Activated CD8-positive, alpha-beta memory T cell treated with anti-CD3 and anti-CD28 coated beads for 48 hours (primary cell): ENCODE measurements at places on chromosomes 12 and 14.

DNA sequence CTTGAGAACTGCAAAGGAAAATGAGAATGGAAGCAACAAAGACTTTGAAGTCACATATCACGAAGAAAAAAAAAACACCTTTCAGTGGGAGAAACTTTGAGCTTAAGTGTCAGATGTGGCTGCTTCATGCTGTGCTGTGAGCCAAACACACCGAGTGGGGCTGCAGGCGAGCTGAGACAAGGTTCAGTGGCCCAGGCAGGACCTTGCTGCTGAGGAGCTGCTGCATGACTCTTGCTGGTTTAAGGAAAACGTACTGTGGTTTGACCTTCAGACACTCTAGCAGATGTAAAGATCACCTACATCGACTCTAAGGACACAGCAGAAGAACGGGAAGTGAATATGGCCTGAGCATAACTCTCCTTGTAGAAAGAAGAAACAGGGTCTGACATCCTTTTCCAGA lies 118.1 kb upstream of the OR4E1 start:
- DNase-seq, result no peak

DNA sequence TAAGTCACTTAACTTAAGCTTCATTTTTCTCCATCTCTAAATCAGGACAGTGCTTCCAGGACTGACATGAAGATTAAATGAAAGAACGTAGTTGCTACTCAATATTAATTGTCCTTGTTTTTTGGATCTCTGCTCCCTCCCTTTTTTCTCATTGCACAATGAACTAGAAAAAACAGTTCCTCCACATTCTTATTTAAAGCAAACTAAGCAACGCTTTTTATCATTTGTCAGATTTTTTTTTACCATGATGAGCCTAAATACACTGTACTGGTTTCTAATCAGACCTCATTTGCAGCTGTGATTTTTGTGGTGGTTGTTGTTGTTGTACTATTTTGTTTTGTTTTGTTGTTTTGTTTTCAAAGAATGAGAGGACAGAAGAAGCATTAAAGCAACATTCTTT lies 23.2 kb upstream of the PARP11 start:
- DNase-seq, result no peak

DNA sequence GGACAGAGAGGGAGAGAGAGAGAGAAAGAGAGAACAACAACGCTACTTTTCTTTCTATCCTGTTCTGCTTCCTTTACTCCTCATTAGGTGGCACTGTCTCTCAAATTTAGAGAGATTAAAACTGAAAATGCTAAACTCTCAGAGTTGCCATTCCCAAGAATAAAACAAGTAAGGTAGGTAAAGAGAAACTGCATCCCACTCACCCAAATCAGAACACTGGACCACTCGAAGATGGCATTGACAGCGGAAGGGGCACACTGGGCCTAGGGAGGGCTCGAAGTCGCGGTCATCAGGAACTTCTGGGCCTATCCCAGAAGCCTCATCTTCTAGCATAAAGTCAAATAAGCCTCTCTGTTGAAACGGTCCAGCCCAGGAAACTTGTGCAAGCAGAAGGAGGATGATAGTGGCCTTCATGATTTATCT lies 4.5 kb downstream of the DCN start:
- no peak for DNase-seq

- DNase-seq, result no peak
Measured at GRCh38 chr14:22955702-22956569, 954 bp downstream of the HAUS4 start.

DNA sequence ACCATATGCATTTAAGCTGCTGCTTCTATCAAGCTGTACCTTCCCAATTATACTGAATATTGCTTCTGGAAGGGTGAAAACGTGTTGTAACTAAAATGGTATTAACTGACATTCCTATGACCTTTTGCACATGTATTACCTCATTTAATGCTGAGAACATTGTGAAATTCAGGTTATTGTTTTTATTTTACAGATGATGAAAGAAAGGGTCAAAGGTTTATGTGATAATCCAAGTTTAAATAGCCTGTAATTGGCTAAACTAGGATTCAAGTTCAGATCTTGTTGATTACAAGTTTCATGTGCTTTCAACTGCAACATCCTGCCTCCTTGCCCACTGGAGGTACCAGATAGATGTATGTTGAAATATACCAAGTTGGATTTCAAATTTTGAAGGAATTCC lies 433.3 kb upstream of the PRICKLE1 start:
- DNase-seq, result no peak

- DNase-seq, result no peak
Measured at GRCh38 chr14:75835737-75836136, 146.1 kb downstream of the TGFB3 start.

- no peak for DNase-seq
Measured at GRCh38 chr14:93701562-93701961, 86.7 kb downstream of the PRIMA1 start.

DNA sequence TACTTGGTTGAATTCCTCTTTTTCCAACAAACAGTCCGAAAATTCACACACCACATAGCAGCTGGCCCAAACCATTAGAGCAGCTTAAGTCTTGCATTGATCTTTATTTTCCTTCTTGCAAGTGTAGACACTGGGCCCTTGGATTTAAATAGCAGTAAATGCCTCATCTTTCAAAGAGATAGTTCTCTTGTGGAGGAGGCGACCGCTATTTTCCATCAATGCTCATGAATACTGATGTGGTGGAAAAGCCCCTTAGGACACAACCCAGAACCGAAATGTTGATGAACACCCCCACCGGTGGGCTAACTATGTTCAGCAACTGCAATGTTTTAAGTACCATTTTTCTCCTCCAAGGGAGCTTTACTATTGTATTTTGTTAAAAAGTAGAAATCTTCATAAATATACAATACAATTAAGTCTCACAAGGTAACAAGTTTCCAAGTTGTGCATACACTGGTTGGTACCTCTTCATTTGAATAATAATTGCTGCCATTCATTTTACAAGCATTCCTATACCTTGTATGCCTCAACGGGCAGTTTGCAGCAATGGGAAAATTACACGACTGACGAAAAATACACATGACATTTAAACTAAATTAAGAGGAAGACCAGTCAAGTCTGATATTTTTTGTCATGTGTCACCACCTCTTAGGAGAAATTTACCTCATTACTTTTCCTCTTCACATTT lies 18.0 kb downstream of the NIN start:
- no peak for DNase-seq

- no peak for DNase-seq
Measured at GRCh38 chr12:127761880-127762279, 505.1 kb upstream of the TMEM132C start.

GRCh38 chr12:112759786-112760185 lies 31.8 kb upstream of the RPH3A start:
- DNase-seq, result no peak

- no peak for DNase-seq
Measured at GRCh38 chr12:34606749-34607519, 584.6 kb downstream of the ALG10 start.

DNA sequence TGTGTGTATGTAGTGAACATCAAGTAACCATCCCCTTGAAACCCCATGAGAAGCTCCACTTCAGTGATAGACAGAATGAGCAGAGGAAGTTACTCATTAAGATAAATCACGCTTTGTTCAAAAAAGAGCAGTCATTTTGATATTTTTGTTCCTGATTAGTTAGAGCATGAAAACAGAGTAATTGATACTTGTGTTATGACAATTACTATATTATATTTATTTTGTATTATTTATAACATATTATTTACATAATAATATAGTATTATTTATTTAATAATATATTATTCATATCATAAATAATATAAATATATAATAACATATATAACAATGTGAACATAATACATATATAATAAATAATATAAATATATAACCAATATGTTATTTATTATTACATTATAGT lies 580.9 kb downstream of the SOX5 start:
- no peak for DNase-seq

DNA sequence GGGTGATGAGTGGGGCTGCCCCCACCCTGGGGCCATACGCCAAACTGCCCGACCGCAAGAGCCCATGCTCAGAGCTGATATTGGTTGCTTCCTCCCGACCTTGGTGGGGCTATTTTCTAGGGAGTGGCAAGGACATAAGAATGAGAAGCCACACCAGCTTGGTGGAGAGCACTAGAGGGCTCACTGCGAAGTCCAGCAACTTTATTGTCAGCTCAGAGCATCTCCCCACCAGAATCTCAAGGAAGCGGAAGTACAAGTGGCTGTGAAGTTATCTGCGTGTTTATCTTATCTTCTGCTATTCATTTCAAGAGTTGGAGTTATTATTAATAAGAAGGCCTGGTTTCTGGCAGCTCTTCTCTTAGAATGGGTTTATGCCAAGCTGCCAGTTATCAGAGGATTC lies 4.9 kb upstream of the PLXNC1 start:
- DNase-seq, result no peak

- DNase-seq, result no peak
Measured at GRCh38 chr12:30448038-30448437, 247.6 kb downstream of the IPO8 start.

- no peak for DNase-seq
Measured at GRCh38 chr14:64758025-64758521, 53.8 kb downstream of the PLEKHG3 start.

- DNase-seq, result no peak
Measured at GRCh38 chr12:125983094-125983783, 918.0 kb downstream of the AACS start.

DNA sequence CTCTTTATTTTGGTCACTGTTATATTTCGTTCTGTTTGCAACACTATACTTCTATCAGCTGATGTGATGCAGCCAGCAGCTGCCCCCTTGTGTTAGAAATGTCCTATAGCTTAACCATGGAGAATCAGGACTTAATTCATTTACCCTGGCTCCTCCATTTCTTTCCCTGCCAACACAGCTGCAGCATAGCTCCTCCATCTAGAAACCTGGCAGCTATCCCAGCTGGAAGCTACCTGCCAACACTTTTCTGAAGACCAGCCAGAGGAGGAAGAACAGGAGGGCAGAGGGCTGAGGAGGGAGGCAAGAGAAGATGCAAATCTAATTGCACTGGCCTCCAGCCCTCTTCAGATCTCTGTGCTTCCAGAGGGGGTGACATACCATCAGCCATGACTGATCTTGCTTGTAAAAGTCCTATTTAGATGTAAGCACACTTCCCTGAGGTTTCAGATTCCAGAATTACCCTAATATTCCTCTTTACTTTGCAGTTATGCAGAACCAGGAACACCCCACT lies 156.8 kb upstream of the TMEM260 start:
- no peak for DNase-seq

DNA sequence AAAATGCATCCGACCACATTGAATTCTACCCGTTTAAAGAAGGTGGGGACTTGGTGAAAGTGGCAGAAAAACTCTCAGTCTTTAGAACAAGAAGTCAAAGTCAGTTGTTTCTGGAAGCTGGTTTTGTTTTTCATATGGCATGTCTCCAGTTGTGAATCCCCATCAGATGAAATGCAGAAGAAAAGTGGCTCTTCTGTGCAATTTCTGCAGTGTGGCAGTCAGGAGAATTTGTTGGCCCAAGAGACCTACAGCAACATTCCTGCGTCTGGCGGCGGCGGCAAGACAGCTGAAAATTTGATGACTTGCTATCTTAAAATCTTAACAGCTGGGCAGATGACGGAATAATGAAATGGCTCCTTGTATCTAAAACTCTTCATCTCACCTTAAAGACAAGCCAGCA lies 201.5 kb downstream of the FOXN3 start:
- no peak for DNase-seq

GRCh38 chr12:46830731-46831334 lies 5.0 kb upstream of the SLC38A4 start:
- no peak for DNase-seq

DNA sequence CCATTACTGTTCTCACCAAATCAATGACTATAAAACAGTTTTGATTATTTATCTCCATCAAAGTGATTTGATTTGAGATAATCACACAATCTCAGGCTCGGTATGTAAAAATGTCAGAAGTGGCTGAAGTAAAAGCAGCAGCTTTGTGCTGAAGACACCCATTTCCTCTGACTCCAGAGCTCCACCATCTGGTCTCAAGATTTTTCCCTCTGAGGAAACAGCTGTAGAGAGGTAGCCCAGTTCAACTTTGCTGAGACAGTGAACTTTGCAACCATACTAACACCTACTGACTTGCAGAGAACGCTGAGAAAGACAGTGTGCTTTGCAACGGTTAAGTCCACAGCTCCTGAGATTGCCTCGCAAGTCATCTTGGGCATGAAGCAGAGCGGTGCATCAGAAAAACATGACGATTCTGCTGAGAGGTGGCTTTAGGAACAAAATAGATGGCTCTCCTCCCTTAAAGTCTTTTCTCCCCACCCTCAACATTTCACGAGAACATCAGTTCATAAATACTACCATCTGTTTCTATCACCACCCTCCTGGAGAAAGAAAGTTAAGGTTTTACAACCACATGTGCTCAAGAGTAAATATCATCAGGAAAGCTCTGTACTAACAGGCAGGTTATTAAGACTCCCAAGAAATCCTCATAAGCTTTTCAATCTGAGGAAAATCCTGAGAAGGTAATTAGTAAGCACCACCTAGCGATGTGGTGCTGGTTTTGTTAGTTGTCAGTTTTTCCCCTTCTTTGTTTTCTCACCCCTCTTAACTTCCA lies 34.8 kb downstream of the HIGD1C start:
- no peak for DNase-seq

DNA sequence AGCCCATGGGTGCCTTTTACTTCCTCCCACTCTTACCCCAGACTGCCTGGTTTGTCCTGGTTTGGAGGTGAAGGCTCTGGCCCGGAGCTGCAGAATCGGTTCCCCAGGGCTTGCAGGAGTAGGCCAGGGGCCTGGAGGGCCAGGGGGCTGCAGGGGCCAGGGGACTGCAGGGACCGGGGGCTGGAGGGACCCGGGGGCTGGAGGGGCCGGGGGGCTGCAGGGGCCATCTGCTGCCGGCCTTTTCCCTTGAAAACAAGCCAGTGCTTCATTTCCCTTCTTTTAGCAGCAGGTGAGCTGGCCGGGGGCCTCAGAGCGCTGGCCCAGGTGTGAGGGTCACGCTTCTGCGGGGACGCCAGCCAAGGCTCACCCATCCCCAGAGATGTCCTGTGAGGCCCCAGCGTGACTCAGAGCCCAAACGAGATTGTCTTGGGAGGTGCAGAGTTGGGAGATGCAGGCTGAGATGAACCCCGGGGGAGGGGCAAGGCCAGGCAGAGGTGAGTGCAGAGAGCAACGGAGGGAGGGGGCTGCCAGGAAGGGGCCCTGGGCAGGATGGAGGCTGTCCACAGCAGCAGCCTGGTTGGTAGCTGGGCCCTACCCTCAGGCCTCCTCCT lies 154.9 kb downstream of the KIF26A start:
- DNase-seq, result no peak

GRCh38 chr14:68682166-68683103 lies 110.4 kb downstream of the ZFP36L1 start:
- no peak for DNase-seq

DNA sequence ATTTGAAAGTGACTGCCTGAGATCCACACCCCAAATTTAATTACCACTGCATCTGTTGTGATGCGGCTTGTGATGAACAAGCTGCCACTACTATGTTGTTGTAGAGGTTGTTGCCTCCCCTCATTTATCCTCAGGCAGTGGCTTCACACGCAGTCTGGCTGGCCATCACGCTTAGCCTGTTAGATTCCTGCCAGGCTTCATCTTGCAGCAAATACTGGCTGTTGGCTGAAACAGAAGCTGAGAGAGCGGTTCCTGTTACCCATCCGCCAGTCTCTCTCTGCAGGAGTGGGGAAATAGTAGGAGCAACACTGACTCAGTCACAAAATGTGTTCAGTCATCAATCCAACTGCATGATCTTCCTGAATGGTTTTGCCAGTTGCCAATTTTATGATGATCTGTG lies 934.4 kb downstream of the FLRT2 start:
- DNase-seq, result no peak

GRCh38 chr12:42789808-42790760 lies 200.5 kb upstream of the PRICKLE1 start:
- DNase-seq, result no peak
